Posterior vena cava (tissue), 2 donors: ENCODE measurements at places on chromosomes 3 and 15.

DNA sequence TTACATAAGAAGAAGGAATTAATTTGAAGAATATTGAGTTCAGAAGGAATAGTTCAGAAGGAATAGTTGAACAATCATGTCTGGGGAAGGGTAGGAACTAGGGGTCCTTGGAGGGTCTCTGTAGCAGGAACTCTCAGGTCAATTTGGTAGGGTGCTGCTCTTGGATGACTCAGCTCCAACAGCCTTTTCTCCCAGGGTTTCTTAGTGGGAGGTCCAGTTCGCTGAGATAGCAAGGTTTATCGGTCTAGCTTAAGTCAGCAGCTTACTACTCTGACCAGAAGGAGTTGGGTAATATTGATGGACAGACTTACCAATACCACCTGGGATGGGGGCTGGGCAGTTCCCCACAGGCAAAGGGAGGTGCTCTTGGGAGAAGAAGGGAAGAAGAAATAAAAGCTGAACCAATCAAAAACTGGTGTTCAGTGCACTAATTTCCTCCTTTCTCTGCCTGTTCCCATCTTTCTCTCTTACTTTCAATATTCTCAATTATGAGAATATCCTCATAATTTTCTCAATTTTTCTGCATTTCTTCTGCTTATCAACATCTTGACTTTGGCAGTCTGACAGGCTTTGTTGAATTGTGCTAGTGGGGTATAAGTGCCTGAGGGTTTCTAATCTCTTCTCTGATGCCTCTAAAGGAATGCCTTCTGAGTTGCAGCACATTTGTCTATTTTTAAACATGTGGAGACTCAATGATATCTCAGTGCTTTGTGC is 14.4 kb upstream of the MITF start:
- DNase-seq = no peak

DNA sequence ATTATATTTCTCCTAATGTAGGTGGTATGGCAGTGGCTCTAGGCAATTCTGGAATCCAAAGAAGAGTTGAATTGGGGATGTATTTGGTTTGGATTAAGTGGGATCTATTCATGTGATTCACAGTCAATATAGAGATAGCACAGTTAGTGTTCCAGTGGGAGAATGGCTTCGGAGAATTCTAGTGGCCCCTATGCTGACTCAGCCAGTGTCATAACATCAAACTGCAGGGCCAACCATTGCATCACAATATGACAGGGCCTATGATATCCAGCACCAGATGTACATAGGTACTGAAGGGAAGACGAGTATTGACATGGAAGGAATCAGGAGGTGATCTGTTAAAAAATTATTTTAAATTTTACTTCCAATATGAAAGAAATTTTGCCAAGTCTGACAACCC is 302.8 kb upstream of the UBE2E2 start:
- DNase-seq = no peak

GRCh38 chr3:15667484-15667883 is 65.9 kb downstream of the BTD start:
- no peak for DNase-seq

DNA sequence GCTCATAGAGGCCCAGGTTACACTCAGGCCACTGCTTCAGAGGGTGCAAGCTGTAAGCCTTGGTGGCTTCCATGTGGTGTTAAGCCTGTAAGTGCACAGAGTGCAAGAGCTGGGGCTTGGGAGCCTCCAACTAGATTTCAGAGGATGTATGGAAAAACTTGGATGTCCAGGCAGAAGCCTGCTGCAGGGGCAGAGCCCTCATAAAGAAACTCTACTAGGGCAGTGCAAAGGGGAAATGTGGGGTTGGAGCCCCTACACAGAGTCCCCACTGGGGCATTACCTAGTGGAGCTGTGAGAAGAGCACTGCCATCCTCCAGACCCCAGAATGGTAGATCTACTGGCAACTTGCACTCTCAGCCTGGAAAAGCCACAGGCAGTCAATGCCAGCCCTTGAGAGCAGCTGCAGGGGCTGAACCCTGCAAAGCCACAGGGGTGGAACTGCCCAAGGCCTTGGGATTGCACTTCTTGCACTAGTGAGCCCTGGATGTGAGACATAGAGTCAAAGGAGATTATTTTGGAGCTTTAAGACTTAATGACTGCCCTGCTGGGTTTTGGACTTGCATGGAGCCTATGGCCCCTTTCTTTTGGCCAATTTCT is 14.0 kb downstream of the MITF start:
- no peak for DNase-seq

DNA sequence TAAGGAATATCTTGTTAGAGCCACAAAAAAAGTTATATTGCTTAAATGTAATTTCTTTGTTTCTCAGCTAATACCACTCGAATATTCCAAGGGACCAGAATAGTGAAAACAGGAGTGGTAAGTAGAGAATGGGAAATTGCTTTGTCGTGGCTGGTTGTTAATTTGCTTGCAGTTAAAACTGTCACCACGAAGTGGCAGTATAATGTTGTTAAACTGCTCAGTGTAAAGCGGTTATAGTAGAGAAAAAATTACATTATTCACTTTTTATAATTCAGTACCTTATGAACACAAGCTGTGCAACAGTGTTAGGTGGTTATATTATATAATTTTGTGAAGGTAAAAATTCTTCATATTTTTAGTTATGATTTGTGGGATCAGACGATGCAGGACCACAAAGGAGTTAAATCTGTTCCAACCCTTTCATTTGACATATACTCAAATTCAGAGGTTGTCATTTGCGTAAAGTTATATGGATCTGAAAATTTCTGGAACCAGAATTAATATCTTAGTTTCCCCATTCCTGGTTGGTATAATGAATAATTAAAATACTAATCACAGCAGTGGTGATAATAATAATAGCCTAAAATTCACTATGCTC is 171.8 kb downstream of the FEZF2 start:
- no peak for DNase-seq

DNA sequence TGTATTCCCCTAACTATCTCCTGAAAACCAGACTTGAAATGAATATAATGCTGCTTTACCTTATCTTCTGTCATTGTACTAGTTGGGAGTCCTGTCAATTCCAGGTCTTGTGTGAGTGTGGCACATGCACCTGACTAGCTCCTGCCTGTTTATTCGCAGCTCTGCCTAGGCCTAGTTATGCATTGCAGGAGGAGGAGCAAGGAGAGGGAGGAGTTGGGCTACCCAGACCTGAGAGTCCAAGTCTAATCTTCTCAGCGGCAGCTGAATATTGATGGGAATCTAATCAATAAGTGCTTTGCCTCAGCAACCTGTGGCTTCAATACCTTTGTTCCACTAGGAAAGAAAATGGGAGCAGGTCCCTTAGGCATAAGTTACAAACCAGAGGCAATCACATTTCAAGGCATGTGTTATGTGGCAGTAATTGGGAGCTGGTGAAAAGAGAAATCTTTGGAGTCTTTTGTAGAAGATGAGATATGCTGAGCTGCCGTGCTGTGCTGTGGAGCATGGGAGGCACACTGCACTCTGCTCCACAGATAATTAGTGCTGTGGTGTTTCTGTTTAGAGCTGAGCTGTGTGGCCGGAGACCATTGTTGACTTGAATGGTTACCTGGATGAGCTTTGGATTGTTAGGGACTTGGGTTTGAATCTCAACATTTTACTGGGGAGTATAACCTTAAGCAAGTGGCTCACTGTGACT is at the start of gene SLC2A2:
SLC2A2 (minus strand) TSS at position 124 of the 697 bp plus-strand sequence; CDS start at position 74, 50 bp downstream.
- DNase-seq = no peak

- no peak for DNase-seq
These were observed 49.1 kb downstream of the TLNRD1 start for GRCh38 chr15:81049835-81050234.

GRCh38 chr15:65571971-65572370 is 39.0 kb downstream of the INTS14 start:
- DNase-seq = no peak

DNA sequence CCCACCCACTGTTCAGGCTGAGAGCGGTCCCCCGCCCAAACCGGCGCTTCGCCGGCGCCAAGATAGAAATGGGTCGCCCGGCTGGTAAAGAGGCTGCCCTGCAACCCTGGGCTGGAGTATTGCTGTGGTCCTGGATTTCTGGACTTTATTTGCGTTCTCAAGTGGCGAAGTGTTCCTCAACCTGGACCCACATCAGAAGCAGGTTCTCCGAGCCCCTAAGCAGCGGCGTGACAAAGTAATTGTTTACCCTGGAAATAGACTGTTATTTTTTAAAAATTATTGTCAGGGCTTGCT is 481 bp upstream of the DYNC1LI1 start:
- no peak for DNase-seq

- no peak for DNase-seq
These were observed 37.0 kb downstream of the CEMIP start for GRCh38 chr15:80816049-80816653.

GRCh38 chr3:186224041-186224610 is 115.2 kb upstream of the ETV5 start:
- DNase-seq = no peak

DNA sequence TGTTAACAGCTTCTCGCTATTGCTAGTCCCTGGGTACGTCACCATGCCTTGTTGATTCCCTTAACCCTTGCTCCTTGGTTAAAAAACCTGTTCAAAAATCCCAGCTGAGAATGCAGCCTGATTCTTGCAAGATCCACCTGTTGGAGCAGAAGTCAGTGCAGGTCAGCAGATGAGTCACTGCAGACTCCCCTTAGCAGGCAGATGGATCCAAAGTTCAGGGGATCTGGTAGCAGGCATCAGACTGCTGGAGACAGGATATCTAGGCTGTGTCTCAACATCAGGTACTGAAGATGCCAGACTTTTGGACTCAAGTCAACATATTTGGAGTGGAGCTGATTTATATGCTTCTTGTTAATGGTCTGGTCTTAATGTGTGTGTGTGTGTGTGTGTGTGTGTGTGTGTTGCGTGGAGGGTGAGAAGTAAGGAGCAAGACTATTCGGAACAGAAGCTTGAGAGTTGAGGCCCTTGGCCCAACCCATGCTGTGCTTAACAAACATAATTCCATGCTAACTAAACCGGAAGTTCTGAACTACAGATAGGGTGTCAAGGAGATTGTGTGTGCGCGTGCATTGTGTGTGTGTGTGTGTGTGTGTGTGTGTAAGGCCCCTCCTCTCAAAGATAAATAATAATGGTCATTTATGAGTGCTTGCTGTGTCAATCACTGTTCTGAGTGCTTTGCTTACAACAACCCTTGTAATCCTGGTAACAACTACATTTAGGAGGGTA is 1.0 kb upstream of the C3orf52 start:
- no peak for DNase-seq

DNA sequence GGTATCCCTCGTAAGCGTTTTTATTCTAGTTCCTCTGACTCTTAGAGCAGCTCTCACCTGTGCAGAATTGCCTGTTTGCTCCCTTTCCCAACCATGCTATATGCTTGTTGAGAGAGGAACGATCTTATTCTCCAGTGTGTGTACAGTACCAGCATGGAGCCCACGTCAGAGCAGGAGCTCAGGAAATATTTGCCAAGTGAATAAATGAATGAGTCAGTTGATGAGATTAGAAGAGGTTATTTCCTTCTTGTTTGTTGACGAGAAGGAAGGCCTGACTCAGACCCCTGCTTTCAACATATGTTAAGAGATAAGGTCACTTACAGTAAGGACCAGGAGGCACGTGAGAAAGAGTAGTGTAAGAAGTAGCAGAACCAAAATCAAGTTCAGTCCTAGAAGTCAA is 106.3 kb upstream of the ABHD17C start:
- DNase-seq = no peak

DNA sequence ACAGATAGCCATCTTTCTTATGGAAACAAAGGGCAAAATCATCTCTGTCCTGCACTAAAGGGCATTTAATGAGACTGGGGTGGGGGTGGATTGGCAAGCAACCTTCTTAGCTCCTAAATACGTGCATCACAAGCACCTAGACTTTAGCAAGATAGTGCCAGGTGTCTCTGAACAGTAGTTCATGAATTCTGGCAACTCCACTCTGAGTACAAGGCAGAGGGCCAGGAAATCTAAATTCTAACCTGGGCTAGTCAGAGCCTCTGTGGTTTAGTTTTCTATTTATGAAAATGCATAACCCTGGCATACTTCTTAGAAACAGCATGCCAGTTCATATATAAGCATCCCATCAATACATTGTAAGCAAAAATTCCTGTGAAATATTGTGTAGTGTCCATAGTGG is 788.5 kb downstream of the MCTP2 start:
- DNase-seq = no peak

GRCh38 chr3:120276767-120277166 is 8.3 kb downstream of the GPR156 start:
- no peak for DNase-seq

- no peak for DNase-seq
These were observed 700 bp downstream of the MKRN2 start for GRCh38 chr3:12557473-12558100.

GRCh38 chr3:112327371-112327951 is 5.5 kb upstream of the CD200 start:
- DNase-seq = no peak

- DNase-seq = no peak
These were observed 46.8 kb downstream of the PIK3CA start for GRCh38 chr3:179194931-179195330.

- DNase-seq = no peak
These were observed 716 bp downstream of the SELENOS start for GRCh38 chr15:101276501-101277037.

DNA sequence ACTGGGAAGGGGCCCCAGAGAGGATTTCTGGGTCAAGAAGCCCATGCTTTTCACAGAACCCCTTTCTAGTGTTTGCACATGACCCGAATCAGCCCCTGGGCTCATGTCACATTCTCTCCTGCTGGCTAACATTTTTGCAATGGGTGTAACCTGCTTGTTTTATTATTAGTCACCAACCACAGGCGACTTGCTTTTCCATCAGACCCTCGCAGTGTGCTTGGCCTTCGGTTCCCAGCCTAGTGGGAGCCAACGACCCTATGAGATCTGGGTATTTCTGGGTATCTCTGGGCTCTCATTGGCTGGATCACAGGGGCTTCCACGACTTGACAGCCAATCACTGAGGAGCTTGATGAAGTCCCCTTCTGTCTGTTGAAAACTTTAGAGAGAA is 11.0 kb upstream of the FBLN2 start:
- peak; percentile 84 for DNase-seq

- no peak for DNase-seq
These were observed 53.7 kb downstream of the CGGBP1 start for GRCh38 chr3:88005066-88005465.

GRCh38 chr3:6416049-6416661 is 444.8 kb upstream of the GRM7 start:
- DNase-seq = no peak

GRCh38 chr15:67005294-67005996 is 60.0 kb upstream of the SMAD3 start:
- DNase-seq = no peak

GRCh38 chr3:106533093-106533787 is 664.4 kb upstream of the CBLB start:
- DNase-seq = no peak

DNA sequence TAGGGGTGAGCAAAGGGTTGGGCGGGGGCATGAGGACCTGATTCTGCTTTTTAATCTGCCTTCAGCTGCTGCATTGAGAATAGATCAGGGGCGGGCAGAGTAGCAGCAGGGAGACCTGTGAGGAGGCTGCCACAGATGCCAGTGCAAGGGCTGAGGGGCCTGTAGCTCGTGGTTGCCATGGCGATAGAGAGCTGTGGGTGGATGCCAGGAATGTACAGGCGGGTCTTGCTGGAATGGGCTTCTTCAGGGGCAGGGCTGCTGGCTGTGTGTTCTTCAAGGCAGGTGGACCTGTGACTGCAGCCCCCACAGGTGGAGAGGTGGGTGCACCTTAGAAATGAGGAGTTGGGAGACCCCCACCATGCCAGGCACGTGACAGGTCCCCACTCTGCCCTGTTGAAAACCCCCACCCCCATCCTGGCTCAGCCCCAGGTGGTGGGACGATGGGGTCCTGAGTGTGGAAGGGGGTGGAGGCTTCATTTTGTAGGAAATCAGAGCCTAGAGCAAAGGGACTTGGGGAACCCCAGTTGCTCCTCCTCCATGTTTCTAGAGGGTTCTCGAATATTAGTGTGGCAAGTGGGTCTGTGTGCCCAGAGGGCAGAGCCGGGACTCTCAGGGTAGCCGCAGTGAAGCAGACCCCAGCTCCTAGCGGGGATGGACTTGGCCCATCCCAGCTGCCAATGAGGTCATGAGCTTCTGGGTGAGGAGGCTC is 38.3 kb downstream of the SLC6A6 start:
- no peak for DNase-seq
